ENCODE measurements at places on chromosomes 7 and 10.

DNA sequence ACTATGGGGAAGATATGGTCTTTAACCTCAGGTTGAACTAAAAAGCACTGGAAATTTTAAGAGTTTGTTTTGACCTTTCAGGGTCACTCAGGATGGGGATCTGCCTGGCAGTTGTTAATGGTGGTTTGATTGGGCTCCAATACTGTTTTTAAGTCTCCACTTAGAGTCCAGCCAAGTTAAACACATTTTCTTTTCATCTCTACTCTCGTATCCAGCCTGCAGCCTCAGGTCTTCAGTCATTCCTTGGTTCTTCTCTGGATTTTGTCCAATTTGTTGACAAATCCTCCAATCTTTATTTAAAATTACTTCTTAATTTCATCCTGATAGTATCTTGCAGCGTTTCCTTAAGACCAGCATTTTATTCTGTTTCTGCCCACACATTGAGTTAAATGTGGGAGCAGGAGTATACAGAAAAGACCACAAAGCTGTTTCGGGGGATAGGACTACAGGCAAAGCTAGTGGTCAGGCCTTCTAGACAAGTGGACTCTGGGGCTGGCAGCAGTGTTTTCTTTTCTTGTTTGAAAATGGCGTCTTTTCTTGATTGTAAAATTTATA is 133.2 kb upstream of the INHBA start:
- no peak for DNase-seq

DNA sequence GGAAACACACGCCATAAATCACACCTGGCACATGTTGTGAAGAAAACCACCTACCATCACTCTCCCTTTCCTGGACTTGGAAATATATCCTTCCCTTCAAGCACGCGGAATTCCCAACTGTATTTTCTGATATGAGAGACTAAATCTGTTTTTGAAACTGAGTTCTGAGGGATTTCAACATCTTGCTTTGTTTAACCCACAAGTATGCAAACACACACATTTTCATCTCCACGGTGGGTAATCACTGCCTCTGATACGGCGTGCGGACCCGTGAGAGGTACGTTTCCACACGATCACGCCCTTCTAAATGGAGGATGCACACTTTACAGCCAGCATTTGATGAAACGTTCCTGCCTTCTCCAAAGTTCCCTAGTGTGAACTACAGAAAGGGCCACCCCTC is 83.4 kb downstream of the ZRANB1 start:
- no peak for DNase-seq

DNA sequence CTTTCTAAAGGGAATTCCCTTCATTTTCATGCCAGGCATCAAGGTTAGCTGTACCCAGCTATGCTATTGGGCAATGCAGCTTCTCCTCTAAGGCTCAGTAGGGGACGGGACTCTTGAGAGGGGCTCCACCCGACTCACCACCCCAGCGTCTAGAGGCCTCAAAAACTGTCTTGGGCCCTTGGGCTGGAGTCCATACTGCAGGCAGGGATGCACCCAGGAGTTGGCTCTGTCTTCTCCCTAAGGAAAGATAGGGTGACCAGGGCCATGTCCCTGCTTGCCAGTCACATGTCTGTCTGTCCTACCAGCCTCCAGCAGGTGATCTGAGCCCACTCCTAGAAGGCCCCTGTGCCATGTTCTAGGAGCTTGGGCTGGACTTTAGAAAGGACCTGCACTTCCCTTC is 1.2 kb downstream of the OPN4 start:
- DNase-seq = no peak

GRCh38 chr7:69814421-69814962 is 216.2 kb downstream of the AUTS2 start:
- no peak for DNase-seq

GRCh38 chr7:122438006-122438405 is 133.5 kb upstream of the FEZF1 start:
- no peak for DNase-seq

- no peak for DNase-seq
Measured at GRCh38 chr10:130254243-130254642, 118.1 kb downstream of the GLRX3 start.

DNA sequence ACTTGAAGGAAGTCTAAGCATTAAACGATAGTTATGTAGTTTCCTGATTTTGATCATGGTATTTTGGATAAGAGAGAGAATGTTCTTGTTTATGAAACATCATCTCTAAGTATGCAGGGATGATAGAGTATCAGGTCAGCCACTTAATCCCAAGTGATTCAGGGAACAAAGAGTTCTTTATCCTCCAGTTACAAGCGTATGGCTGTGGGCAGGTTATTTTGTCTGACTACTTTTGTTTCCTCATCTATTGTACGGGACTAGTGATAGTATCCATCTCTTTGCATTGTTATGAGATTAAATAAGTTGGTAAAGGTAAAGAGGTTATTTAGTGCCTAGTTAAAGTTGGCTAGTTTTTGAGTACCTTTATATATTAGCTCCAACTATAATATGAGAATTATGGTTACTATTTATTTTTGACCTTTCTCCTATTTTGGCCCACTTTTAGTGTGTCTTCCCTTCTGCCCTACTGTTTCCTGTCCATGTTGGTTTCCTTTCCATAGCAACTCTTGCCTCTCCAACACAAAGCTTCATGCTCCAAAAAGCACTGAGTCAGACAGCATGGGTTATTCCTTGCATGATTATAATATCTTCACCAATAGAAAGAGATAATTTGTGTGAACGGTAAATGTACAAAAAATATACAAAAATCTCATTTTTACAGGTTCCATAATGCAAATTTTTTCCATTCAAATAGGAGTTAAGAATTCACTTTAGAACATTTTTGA is 65.4 kb downstream of the SP8 start:
- no peak for DNase-seq

GRCh38 chr7:110017405-110017804 is 1073.5 kb upstream of the LRRN3 start:
- no peak for DNase-seq

All from stimulated activated CD8-positive, alpha-beta memory T cell treated with anti-CD3 and anti-CD28 coated beads, Interleukin-4, amount 100 ng/mL, for 1 hour (primary cell).